NCI-H774 (cell line): ENCODE measurements at places on chromosomes 6 and 20.

- DNase-seq: no peak
Measured at GRCh38 chr6:133017581-133017980, 203.2 kb downstream of the RPS12 start.

DNA sequence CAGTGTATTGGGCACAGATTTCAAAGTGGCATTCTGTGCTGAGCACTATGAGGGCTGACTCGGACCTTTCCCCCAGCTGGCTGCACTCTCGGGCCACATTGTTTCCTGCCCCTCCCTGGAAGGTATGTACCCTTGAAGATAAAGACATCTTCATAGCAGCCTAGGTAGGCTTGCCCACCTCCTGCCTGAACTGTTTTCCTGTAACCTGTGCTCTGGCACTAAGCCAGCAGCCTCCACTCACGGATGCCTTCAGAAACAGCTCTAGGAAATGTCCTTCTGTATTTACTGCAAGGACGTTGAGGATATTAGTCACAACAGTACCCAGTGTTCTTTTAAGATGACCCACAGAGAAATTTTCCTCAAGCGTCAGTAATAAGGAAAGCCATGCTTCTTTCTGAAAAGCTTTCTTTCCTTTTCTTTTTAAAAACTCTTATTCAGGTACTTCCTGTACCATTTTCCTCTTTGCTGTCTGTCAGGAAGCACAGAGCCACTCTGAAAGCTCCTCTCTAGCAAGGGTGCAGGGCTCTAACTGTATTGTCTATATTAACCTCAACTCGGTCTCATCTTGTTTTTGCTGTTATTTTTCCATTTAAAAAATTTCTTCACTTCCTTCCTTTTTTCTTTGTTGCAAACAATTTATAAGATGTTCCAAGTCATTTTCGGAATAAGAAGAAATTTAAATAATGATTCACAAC is 43.5 kb downstream of the TTI1 start:
- no peak for DNase-seq

DNA sequence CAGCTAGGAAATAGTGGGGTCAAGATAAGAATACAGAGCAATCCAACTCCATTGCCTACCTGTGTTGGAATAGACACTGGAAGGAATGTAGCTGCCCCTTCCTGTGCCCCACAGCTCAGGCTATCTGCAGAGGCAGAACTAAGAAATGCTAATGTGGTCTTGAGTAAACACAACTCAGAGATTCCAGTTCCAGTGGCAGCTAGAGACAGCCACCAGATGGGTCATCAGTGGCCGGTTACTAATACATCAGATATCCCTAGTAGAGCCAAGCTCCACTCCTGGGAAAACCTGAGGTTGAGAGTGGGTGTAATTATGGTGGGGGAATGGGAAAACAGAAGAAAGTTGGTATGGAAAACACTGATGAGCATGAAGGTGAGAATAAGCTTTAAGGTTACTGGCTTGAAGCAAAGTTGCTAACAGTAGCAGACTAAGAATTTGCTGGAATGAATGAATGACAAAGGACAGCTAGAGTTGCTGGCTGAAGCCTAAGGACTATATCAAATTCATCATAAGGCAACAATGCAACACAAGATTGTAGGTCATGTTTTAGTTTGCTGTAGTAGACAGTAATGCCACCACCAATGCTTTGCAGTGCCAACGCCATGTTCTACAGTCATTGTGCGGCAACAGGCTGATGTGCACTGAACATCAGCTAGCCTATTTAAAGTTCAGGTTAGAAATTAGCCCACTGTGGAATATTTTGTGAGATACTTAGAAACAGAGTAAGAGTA is 28.3 kb upstream of the FAM83C start:
- DNase-seq: no peak

DNA sequence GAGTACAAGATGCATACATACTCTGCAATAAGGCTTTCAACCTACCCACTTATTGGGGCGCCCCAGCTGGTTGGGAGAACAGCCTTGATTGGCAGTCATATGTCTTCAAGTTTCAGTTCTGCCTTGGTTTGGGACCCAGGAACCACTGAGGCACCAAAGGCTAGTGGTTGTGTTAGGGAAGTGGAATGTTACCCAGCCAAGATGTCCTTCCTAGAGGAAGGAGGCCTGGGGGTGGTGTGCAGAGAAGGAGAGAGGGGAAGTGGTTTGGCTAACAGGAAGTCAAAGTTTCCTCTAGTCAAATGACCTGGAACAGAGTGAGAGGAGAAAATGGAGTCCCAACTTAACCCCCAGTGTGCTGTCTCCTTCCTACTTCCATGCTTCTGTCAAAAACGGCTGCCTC is 59.4 kb downstream of the CD164 start:
- DNase-seq: no peak

GRCh38 chr20:576156-576555 is 32.6 kb upstream of the CSNK2A1 start:
- DNase-seq: no peak

DNA sequence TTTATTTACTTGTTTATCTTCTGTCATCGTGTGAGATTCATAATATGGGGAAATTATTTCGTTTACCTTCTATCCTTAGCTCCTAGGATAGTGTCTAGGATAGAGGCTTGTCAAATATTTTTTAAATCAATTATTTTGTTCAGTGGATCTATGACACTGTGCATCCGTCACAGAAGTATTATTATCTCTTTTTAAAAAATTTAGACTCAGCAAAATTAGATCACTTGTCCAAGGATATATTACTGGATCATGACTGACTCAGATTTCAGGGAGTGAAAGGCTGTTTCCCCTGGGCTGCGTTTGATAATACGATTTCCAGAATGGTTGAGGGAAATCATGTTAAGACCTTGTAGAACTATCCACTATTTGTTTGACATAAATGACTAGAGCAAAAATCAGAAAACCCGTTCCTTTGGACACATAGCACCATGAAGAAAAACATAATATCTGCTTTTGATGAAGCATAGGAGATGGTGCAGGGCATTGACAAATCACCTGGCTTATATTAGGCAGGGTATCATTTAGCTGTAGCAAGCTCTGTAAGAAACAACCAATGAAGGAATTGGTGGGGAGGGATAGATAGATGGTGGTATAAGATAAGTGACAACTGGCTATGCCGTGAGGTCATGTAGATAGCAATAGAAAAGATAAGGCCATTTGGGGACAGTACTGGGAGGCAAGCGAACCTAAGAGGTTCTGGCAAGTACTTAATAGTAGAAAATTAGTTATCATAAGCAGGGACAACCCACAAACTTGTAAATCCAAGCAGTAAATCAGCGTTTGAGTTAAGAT is 465.2 kb upstream of the MAN1A1 start:
- DNase-seq: no peak

- DNase-seq: no peak
Measured at GRCh38 chr6:109332748-109333147, 49.5 kb downstream of the CD164 start.

DNA sequence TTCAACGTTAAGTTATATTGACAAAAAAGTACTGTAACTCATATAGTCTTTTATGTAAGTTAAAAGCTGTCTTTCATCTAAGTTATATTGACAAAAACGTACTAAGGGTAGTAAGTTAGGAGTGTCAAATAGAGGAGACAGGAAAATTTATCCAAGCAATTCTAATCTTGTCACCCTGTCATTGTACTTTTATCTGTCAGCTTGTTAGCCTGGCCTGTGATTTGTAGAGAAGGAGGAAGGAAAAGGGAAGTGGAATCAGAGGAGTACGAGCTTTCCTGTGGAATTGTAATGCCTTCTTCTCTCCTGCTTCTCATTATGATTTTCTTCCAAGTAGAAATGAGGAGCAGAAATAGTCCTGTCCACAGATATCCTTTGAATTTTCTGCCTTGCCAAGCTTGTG is 18.8 kb downstream of the KCTD20 start:
- no peak for DNase-seq

DNA sequence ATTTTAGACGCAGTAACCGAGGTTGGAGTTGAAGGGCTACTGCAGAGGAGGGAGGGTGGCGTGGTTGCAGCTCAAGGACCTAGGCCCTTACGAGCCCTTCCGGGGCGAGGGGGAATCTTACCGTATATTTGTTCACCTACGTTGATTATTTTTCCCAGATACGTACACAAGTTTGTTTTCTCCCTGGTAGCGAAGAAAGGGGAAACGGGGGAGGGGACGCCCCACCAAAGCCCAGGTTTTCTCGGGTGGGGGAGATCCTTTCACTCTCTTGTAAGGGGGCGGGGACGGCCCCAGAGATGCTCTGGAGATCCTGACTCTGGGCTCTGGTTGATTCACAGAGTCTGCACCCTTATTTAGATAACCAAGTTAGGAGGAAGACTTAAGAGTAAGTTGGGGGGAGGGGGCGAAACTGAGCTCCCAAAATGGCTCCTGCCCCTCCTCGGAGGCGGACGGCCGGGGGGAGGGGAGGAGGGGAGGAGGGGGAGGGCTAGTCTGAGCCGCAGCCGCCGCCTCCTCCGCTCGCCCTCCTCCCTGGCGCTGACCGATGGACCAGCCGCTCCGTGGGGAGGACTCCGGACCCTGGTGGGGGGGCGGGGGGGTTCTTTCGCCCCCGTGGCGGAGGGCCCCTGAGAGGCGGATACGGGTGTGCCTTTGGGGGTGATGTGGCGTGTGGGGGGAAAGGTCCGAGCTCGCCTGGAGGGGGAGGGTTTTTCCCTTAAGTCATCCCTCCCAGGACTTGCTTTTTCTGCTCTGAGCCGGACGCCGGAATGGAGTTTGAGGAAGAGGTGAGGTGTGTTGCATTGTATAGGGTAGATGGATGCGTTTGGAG is 2.2 kb downstream of the BRD2 start:
- DNase-seq: peak; percentile 74

DNA sequence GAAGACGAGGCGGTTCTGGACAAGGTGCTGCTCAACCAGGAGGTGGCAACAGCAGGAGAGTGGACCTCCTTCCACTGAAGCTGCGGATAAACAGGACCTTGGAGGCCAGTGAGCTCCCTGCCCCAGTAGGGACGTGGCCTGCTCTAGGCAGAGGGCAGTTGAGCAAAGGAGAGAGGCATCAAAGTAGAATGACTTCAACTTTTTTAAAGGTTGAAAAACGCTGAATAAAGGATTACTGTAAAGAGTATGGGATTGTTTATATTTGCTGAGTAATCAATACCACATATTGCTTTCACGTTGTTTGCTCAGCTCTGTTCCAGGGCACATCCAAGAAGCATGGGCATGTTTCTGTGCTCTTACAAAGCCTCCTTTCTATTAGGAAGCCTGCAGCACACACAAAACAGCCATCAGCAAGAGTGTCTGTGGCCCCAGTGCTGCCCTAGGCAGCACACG is 48.1 kb downstream of the ERMARD start:
- no peak for DNase-seq

DNA sequence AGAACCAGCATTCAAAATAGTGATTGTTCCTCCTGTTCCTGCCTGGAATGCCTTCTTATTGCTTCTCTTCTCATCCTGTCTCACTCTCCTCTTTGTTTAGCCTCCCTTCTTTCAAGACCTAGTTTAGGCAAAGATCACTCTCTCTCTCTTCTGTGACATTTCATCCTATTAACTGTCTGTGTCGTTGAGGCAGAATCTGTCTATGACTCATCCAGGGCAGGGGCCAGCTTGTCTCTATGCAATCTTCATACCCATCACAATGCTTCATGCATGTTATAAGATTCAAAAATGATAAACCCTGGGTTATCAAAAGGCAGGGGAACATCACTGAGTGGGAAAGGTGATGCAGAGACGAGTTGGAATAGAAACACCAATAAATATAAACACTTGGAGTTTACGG is 32.2 kb upstream of the FOXA2 start:
- DNase-seq: no peak

GRCh38 chr6:85660181-85660611 is 17.5 kb upstream of the SYNCRIP start:
- DNase-seq: no peak

- DNase-seq: no peak
Measured at GRCh38 chr20:37190354-37191112, 11.2 kb upstream of the MROH8 start.

GRCh38 chr6:66935612-66936011 is 1228.6 kb upstream of the EYS start:
- no peak for DNase-seq

DNA sequence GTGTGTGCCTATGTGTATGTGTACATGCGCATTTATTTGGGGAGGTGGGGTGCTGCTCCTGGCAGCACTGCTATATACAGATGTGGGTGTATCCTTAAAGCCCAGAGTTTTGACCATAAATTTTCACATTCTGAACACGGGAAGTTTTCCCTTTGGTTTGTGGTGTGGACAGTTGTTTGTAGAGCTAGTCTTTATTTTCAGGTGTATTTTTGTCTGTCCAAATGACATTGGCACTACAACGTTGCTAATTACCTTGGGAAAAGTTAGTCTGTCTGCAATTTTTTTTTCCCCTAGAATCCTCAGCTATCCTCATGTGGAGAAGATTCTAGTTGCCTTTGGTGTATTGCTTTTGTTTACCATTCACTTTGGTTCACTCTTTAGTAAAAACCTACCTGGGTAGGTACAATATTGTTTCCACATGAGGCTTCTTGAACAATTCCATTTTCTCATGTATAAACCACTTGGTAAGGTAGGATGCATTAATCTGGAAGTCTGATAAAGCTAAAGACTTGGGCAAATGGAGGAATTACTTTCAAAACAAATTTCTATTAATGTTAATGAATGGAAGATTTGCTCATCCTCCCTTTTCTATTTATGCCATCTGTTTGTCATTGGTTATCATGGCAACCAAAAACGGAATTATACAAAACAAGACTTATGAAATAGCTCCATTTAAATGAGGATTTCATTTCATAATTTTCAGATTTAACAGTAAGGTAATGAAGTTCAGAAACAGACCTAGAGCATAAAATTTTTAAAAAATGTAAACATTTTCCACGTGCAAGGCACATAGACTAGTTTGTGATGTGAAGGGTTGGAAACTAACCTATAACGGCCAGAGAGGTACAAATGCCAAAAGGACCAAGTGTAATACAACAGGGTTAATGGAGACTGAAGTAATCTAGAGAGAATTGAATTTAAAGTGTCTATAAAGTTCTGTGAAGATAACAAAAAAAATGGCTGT is 3.9 kb downstream of the CCN2 start:
- DNase-seq: no peak

DNA sequence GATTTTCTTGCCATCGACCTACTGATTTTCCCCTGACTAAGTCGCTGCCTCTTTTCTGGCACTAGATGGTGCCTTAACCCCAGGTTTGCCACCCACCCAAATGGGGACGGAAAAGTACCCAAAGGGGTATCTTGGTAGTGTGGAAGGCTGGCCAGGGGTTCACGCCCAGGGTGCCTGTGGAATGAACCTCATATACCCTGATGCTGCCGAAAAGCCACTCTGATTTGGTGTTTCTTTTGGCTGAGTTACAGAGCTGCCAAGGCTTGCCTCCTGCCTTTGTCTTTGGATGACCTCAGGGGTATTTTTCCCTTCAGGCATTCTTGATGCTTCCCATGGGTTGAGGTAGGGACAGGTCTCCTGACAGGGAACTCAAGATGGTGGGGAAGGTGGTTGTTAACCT is 78.1 kb downstream of the MAP3K7 start:
- no peak for DNase-seq
